ENCODE measurements at places on chromosomes 7 and 10. TPM values are rescaled to one million over a fixed set of nuclear protein-coding genes. Genes with fewer than 3 reads are reported as not detected.

Gene NRCAM
- 4.3 TPM for total RNA-seq

DNA sequence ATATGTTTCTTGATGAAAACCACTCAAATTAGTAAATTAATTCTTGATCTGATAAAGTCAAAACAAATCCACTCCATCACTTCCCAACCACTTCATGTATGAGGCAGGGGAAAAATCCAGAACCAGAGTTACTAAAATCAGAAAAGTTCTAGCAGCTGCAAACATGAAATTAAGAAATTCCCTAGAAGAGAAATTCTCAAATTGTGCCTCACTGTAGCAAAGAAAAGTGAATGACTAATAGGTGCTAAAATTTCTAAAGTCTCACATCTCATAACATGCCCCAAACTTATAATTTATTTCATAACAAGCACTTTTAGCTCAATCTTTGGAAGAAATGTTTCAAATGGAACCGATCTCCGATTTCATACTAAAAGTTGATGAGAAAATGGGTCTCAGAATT is 345.0 kb upstream of the AOAH start:
- DNase-seq = no peak

DNA sequence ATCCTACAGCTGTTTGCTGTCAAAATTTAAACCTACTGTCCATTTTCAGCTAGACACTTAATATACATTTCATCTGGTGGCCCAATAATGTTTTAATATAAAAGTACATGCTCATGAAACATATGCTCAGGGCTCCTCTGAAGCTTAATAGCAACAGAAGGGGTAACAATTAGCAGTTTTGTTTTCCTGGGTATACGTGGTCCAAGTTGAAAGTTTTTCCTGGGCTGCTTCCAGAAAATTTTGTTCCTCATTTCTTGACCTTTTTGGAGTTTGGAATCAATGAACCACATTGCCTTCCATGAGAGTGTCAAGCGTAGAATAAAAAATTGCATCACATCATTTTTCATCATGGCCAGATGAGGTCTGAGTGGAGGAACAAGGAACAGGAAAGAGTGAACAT is 537.3 kb upstream of the MGMT start:
- no peak for DNase-seq

DNA sequence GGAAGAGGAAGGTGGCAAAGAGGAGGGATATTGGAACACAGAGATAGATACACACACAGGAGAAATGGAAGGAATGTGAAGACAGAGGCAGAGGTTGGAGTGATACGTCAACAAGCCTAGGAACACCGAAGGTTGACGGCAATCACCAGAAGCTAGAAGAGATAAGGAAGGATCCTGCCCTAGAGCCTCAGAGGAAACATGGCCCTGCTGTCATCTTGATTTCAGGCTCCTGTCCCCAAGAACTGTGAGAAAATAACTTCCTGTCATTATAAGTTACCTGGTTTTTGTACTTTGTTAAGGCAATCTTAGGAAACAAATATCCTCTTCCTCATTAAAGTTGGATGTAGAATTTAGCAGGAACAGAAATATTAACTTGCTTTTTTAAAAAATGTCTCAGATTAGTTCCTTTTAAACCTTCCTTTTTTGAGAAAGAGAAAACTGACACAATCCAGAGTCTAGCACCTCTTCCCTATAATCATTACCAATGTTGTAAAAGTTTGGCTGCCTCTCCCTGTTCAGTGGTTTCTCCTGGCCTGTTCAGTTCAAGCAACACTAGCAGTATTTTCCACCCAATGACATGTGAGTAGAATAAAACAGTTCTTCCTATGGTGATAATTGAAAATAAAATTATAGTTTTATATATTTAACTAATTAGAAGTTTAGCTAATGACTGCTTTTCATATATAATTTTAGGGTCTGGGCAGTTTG is 28.8 kb upstream of the GNAI1 start:
- no peak for DNase-seq

DNA sequence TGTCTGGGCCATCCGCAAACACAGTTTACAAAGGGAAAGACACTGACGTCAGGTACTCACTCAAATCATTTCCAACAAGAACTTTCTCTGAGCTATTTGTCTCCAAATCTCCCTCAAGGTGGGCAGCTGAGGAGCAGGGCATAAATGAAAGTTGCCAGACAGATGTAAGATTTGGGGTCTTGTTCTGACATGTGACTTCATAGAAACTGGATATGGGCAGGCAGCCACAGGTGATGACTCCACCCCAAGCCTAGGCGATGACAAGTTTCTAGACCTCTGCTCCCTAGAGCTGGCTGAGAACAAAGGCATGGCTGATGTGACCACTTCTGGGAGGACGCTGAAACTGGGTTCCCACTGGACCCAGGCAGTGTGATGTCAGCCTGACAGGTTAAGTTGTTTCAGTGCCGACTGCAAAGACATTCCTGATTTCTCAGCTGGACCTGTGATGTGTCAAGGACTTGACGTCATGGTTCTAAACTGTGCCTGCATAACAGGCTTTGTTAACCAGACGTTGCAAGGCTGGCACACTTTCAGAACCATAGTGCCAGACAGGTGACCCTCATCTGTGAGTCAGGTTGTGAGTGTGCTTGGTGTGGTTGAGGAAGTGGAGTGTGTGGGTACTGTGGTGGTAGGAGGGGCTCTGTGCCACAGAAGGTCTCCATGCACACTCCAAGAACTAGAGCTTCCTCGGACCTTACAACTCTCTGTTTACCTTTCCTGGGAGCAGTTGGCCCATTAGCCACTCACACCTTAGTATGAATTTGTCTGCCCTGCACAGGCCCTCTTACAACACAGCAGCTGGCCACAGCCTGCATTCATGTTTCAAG is 39.9 kb upstream of the EBF3 start:
- no peak for DNase-seq

Gene GNAT3
- total RNA-seq = not detected

DNA sequence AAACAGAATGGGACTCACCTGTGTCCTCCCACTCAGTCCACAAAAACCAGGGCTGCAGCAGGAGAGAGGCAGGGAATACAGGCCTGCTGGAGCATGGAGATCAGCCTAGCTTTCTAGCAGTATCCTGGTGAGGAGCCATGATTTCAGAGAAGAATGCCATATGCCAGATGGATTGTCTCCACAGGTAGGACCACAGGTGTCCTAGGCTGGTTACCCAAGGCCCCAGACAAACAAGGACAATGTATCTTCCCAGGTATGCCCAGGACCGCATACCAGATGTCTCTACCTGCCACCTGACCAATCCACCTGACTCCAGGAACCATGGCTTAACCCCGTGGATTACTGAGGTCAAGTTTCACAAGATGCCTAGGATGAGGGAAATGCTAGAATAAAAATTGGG is 295.4 kb upstream of the NPSR1 start:
- DNase-seq = no peak

Gene PNLIPRP3
- not detected for total RNA-seq

GRCh38 chr7:155941688-155942087 is 129.4 kb upstream of the SHH start:
- no peak for DNase-seq

DNA sequence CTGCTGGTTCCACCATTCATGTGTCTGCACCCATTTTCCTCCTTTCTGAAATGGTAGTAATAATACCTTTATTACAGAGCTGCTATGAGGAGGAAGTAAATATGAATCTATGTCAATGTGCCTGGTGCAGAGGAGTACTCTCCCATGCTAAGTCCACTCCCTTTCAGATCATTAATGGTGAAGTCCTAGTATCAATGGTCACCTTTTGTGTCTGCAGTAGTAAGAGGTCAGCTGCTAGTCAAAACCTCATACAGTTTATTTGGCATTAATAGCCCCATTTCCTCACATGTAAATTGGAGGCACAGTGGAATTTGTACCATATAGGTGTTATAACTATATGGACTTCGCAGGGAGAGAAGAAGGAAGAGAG is 581.0 kb downstream of the REEP3 start:
- no peak for DNase-seq

Gene C7orf25
- 4.5 TPM for total RNA-seq

DNA sequence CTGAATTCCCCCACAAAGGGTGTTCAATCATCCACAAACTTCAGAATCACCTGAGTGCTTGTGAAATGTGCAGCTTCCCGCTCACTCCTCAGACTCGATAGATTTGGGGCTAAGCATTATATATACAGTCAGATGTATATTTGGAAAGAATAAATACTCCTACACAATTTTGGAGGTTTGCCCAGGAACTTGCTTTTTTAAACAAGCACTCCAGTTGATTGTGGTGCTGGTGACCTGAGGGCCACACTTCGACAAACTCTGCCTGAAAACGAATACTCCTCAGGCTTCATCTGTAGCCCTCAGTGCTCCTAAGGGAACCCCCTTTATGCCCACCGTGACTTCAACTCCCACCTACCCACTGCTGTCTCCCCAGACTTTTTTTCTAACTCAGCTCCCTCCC is 211.6 kb downstream of the INHBA start:
- no peak for DNase-seq

- DNase-seq = no peak
Measured at GRCh38 chr10:58158806-58159205, 108.9 kb downstream of the IPMK start.

DNA sequence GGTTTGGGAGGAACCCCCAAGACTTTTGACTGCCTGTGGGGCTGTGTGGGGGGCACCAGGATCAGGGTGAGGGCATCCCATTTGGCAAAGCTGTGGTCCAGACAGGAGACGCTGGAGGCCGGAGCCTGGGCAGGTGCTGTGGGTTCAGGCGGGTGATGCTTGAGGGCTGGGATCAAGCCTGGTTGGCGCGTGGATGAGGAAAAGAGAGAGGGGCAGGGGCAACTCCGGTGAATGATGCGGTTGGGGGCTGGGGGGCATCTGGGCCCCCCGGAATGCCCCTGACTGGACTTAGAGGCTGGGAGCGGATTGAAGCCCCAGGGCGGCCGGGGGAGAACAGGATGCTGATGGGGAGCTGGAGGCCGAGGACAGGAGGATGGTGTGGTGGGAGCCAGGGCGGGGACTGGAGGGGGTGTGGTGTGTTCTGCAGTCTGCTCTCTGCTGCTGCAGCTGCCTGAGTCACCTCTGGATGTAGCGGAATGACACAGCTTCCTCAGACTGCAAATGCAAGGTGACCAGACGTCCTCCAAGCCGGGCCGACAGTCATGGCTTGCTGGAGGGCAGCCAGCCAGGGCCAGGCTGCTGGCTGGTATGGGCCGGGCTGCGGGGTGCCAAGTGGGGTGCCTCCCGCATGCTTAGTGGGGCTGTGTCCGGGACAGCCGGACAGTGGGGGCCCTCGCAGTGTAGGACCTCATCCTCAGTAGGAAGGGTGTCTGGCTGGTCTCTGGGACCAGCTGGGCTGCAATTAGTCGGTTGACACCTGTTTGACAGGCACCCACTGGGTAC is 3.2 kb downstream of the MAFK start:
- no peak for DNase-seq

Gene ETV1
- 91.2 TPM for total RNA-seq

DNA sequence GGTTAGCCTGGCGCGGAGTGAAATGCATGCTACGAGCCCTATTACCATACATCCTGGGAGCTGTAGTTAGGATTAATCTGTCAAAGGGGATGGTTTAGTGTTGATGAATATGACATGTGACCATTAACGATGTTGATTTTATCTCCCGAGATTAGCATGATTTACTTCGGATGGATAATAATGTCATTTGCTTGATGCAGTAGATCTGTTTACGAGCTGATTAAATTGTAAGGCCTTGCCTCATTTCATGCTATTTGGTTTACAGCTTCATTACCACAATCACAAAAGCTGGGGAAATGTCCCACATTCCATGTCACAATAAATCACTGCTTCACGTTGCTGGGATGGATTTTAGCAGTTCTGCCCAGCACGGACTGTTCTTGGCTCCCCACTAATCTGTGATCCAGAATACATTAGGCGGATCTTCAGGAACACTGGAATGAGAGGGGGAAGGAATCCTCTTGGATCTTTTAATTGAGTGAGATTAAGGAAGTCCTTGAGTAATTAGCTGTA is 22.3 kb downstream of the ZNF503 start:
- no peak for DNase-seq

GRCh38 chr7:100886142-100886935 is 3.2 kb downstream of the UFSP1 start:
- DNase-seq = no peak

- DNase-seq = no peak
Measured at GRCh38 chr7:88183051-88183450, 36.8 kb downstream of the SRI start.

Gene SPDYE2
- total RNA-seq = not detected

DNA sequence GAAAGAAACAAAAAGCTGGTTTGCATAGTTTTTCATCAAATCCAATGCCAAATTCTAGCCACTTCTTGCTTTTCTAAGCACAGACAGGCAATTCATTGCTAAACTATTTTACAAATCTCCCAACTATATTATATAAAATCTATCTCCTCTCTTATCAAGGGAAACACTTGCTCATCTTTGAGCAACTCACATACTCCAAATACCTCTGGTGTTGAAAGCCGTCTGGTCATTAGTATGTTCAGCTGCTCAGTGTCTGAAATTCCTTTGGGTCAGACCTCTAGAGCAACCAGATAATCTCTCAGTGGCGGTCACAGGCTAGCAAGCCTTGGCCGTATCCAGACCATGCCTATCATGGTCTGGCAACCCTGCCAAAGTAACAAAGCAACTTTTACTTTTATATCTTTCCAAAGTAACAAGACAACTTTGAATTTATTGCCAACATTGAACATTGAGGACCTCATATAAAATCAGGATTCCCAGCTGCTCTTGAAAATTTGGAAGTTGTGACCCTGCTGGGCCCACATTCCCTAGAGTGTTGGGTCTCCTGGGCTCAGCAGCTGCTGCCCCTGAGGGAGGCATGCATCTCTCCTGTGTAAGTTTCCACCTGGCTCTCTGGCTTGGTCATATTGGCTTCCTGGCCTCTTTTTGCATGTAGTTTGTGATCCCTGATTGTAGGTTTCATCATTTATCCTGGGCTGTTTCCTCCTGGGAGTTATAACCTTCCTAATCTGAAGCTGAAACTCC is 56.8 kb upstream of the LANCL2 start:
- DNase-seq = no peak

- no peak for DNase-seq
Measured at GRCh38 chr7:117630907-117631564, 151.2 kb downstream of the CFTR start.

Gene IFIT5
- total RNA-seq = 2.6 TPM

DNA sequence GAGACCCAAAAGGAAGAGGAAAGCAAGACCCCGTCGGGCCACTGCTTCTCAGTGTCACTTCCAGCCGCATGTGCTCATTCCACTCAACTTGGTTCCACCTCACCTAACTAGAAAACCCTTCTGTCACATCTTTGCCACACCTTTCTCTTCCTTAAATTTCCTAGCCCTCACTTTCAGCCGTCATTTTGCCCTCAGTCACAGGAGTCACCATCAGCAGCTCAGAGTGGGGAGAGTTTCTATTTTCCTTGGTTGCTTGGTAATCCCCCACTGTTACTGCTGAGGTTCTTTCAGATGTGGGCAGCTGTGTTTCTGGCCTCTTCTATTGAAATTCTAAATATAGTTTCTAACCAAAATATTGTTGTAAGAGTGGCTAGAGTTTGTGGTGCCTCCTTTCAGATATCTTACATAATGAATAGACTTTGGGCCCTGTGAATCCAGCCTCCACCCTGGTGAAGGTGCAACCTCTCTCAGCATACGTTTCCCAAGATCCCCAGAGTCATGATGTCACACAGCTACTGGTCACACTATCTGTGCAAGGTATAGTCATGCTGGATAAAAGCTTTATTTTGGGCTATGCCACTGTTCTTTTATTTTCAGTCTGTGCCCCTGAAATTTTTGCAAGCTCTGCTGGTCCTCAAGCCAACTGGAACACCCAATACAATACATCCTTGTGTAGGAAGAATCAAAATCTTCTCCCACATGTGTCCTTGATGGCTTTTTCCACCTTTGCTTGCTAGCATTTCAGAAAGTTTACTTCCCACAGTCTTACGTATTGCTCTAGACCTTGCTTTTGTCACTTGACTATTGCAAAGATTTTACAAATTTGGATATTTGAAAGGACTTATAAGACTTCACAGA is 9.2 kb downstream of the AGBL3 start:
- no peak for DNase-seq

Gene VSTM4
- 0.73 TPM for total RNA-seq

Gene TMEM178B
- 15.8 TPM for total RNA-seq
